Effector CD4-positive, alpha-beta T cell (primary cell): ENCODE measurements at places on chromosomes 6 and 20.

DNA sequence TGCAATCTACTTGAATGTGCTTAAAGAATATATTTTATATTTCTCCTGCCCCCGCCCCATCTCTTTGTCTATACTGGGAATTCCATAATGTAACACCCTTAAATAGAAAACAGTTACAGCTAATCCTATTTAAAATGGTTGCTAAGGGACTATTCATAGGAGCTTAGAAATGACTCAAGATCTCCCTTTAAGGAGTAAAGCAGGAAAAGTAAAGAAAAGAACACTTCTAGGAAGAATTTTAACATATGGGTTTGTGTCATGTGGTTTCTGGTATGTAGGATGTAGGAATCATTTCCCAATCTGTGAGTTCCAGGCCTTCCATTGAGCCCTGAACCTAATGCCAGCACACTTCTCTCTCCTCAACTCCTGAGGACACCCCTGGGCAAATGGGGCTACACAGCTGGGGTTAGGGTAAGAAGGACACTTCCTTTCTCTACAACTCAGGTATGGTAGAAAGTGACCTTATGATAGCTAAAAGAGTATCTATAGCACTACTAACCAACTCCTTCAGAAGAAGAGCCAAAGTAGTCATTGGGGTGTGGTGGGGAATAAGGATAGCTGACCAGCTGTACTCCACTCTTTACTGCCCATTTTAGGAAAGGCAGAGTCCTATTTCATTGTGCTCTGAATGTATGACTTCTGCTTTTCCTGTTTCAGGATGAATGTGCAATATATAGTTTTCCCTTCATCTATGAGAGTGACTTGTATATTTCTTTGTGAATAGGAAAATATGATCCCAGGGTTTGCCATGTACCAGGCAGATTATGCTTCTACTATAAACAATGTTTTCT lies 27.3 kb downstream of the RIMS1 start:
- DNase-seq, result no peak

- DNase-seq, result no peak
Measured at GRCh38 chr6:134314006-134314821, 3.7 kb downstream of the SGK1 start.

DNA sequence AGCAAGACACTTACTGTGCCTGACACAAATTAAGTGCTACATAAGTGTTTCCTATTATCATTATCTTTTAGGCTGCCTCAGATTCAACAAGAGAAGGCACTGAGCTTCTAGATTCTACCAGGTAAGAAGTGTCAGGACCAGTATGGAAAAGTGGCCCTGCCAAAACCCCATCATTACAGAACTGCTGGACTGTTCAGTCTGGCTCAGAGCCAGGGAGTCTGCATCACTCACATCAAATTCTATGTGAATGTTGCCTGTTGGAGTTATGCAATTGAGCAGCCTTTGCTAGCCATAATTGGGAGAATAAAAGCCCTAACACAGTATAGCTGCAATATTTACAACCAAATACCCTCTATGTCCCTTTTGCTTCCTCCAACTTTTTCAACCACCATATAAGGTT lies 70.9 kb downstream of the ATG5 start:
- no peak for DNase-seq

GRCh38 chr20:10788877-10789276 lies 115.1 kb upstream of the JAG1 start:
- DNase-seq, result no peak

- DNase-seq, result no peak
Measured at GRCh38 chr20:5357946-5358345, 41.2 kb upstream of the PROKR2 start.

DNA sequence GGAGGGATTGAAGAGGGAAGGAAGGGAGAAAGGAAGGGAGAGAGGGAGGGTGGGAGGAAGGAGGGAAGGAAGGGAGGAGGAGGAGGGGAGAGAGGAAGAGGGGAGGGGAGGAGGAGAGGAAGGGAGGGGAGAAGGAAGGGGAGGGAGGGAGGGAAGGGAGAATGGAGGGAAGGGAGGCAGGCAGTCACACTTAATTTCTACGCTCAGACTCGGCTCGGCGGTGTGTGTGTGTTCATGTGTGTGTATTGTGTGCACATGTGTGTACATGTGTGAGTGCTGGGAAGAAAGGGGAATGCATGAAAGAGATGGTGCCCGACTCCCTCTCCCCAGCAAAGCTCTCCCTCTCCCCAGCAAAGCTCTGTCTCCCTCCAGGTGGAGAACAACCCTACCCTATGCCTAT lies 79.1 kb upstream of the AFDN start:
- DNase-seq, result no peak

DNA sequence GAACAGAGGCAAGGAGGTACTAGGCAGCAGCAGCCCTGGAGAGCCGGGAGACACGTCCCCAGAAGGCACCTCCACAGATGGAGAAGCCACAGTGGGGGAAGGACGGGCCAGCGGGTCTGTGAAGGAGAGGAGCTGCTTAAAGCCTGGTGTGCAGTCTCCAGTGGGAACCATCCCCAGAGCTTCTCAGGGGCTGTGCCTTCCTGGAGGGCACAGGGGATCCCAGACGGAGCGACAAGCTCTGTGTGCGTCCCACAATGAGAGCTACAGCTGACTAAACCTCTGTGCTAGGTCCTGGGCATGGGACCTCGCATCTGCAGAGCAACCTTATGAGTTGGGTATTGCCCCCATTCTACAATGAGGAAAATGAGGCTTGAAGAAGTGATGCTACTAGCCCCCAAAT lies 50.7 kb downstream of the EZR start:
- no peak for DNase-seq

DNA sequence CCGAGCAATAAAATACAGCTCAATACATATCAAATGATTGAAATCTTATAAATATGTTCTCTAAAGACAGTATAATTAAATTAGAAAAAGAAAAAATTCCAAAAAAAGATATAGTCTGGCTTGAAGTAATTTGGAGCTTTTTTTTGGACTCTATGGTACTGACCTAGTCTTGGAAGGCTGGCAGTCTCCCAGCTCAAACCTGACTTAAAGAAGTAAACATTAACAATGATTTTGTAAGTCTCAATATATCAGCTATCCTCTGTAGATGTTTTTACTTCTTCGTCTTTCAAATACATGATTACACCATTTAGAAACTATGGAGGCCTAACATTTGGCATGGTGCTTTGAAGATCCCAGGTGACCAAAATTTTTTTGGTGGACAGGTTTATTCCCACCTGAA lies 14.2 kb downstream of the HINT3 start:
- DNase-seq, result no peak

- DNase-seq, result no peak
Measured at GRCh38 chr20:34970193-34970840, 14.6 kb downstream of the MYH7B start.

- no peak for DNase-seq
Measured at GRCh38 chr6:72580281-72580940, 41.5 kb upstream of the KCNQ5 start.

DNA sequence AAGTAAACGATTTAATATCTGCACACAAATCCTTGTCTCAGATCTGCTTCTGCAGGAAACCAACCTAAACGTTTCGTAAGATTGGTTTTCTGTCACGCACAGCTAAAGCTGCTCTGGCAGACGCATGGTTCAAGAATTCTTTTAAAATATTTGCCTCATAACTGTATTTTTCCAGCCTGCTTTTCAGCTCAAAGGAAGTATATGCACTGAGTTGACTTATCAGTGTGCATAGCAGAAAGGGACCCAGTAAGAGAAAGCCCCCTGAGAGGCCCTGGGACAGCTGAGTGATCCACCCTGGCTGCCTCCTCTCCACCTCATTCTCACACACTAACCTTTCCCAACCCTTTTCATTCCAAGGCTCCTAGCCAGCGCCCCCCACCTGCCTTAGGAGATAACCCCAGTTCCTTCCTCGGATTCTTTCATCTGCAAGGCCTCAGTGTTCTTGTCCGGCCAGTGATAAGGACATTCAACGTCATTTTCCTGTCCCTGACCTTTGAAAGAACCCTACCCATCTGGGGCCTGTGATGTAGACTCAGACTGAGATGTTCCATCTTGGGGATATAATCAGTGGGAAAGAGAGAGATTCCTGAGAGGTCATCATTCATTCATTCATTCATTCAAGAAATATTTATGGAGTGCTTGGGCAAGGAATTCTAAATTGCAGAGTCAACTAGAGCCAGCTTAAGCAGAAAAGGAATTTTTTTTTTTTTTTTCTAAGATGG lies 22.4 kb upstream of the SLC9A8 start:
- no peak for DNase-seq

- no peak for DNase-seq
Measured at GRCh38 chr6:156589281-156589680, 187.9 kb upstream of the ARID1B start.

DNA sequence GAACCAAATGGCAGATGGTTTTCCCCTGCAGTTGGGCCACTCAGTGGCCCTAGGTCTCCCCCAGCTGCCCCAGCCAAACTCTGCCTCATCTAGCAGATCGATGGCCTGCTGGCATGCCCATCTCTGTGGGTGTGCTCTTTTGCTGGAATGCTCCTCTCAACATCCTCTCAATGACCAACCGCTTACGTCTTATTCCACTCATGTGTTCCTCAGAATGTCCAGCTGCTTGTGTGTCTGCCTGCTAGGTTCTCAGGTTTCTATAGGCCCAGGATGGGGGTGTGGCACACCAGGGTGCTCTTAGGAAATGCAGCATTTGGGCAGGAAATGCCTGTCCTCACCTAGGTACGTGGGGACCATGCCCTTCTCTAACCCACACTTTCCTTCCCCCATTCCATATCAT lies 509.9 kb upstream of the SYNCRIP start:
- DNase-seq, result no peak

DNA sequence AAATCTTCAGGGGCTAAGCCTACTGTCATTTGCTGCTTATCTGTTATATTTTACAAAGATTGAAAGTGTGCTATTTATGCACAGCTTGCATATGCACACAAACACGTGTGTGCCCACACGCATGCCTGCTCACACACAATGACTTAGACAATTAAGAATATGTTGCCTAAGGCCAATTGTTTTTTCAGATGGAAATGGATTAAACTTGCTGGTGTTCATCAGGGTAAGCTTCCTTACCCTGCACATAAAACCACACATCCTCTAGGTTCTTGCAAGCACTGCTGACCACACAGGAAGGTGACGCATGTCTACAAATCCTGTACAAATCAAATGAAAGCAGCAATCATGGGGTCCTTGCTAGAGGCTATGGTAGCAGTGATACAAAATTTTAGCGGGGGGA lies 58.4 kb downstream of the GJA10 start:
- peak; percentile 60 for DNase-seq

- DNase-seq, result no peak
Measured at GRCh38 chr6:52125139-52125538, 37.7 kb upstream of the PKHD1 start.

DNA sequence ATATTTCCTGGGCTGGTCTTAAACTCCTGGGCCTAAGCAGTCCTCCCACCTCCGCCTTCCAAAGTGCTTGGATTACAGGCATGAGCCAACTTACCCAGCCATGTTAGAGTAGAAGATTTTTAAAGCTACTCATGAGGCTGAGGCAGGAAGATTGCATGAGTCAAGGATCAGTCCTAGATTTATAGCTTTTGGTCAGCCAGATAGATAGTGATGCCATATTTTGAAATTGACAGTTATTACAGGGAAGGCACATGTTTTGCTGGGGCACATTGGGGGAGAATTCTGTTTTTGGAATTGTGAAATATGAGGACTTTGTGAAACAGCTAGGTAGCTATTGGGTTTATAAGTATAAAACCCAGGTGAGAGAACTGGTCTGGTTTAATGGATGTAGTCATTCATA lies 40.9 kb downstream of the DOP1A start:
- DNase-seq, result no peak

GRCh38 chr20:16434062-16434664 lies 139.1 kb downstream of the KIF16B start:
- peak; percentile 3 for DNase-seq

GRCh38 chr6:109024368-109024767 lies 70.3 kb downstream of the SESN1 start:
- DNase-seq, result no peak

DNA sequence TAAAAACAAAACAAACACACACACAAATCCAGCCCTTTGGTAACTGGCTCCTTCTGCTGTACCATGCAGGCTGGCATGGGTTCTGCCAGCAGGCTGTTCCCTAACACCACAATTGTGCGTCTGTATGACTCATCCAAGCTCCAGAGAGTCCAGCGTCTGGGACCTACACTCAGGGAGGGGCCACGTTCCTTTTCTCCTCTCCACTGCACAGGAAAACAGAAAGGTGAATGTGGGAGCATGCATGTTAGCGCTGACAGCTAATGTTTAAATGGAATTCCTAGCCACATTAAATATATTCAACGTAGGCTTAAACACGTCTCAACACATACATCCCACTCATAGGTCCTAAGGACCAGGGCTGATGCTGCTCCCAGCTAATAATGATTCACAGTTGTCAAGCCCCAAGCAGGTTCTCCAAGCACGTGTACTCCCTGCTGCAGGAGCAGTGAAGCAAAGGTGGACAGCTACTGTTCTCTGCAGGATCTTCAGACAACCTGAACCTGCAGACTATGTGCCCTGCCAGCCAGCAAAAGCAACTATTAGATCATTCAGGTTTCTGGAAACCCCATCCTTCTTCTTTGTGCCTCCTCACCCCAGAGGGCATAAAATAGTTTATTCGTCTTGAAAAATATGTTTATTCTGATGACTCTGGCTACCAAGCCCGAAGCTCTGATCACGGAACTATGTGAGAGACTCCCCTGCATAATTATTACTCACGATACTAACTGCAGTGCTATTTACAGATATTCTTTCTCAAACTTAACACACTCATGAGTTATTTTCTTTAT lies 20.9 kb downstream of the MAP1LC3A start:
- DNase-seq, result no peak

DNA sequence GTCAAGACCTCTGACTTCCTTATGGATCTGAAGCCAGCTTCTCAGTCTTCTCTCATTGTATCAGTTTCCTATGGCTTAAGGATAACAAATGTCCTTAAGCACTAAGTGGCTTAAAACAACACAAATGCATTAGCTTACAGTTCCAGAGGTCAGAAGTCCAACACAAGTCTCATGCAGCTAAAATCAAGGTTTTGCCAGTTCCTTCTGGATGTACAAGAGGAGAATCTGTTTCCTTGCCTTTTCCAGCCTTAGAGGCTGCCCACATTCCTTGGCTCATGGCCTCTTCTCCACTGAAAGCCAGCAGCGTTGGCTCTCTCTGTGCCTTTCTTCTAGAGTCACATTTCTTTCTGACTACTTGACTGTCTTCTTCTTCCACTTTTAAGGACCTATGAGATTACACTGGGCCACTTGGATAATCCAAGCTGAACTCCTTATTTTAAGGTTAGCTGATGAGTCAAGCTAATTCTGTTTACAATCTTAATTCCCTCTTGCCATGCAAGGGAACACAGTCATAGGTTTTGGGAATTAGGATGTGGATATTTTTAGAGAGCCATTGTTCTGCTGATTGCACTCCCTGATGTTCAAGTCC lies 179.0 kb downstream of the BCAS1 start:
- DNase-seq, result no peak
